CD4-positive, alpha-beta T cell treated with Interleukin-17A for 1 hour (primary cell): ENCODE measurements at places on chromosomes 5 and 9.

- no peak for DNase-seq
Measured at GRCh38 chr5:65391591-65391990, 90.1 kb downstream of the ADAMTS6 start.

GRCh38 chr5:58615972-58616371 is 33.1 kb downstream of the RAB3C start:
- DNase-seq = no peak

GRCh38 chr5:96049398-96050272 is 88.0 kb upstream of the ELL2 start:
- no peak for DNase-seq

DNA sequence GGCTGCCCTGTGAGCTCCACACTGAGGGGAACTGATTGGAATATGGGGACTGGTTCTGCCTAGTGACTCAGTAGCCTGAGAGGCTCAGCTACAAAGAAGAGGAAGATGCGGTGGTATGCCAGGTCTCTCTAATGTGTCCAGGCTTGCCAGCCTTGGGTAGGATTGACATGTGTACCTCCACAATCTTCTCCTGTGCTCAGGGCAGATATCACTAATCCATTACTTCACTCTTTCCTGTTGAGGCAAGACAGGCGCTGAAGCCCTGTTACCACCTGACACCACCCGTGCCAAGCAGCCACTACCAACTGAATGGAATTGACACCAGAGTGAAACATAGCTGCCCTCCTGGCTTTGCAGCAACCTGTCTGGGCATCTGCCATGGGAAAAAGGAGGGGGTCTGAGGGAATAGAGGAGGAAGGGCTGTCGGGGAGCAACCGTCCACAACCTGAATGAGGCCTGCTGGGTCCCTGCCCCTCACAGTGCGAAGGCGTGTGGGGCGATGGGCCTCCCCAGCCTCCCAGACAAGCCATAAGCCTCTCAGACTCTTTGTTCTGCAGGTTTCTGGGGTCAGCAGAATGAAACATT is 114.7 kb upstream of the CXCL14 start:
- DNase-seq = no peak

- DNase-seq = no peak
Measured at GRCh38 chr9:35646153-35646532, 4.6 kb downstream of the SIT1 start.

- DNase-seq = no peak
Measured at GRCh38 chr5:66647146-66647856, 51.1 kb downstream of the MAST4 start.

- no peak for DNase-seq
Measured at GRCh38 chr9:21871256-21871975, 69.0 kb downstream of the MTAP start.

GRCh38 chr5:134106991-134107701 is 7.3 kb upstream of the TCF7 start:
- DNase-seq = no peak

GRCh38 chr5:152356506-152356905 is 48.6 kb downstream of the NMUR2 start:
- DNase-seq = no peak

DNA sequence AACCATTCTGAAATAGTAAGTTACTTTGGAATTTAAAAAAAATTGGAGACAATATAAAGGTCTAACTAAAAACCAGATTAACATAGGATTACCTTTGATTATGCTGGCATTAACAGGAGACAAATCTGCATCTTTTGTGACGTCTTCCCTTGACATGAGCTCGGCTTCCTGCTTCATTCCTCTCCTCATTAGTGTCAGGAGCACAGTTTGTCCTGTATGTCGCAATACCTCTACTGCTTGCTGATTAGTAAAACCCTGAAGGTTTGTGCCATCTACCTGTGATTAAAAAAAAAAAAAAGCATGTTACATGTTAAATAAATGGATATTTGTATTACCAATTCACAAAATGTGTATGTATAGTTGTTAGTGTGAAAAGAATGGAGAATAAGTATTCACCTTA is 73.7 kb downstream of the MPDZ start:
- DNase-seq = no peak

GRCh38 chr9:16509997-16510396 is 360.5 kb downstream of the BNC2 start:
- no peak for DNase-seq

DNA sequence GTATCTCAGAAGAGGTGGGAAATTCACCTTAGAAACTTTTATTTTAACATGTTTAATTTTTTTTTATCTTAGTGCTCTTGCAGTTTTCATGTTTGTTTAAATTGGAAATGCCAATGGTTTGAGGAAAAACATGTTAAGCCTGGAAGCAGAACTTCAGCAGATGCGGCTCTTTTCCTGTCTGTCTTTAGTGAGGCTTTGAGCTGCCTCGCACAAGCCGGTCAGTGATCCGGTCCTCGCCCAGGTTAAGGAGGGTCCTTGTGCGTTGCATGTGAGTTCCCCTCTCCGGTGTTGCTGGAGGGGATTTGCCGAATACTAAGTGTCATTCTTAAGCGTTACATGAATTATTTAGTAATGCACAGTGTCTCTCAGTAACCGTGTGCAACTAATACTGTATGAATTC is 9.4 kb upstream of the PLEKHG4B start:
- DNase-seq = no peak

DNA sequence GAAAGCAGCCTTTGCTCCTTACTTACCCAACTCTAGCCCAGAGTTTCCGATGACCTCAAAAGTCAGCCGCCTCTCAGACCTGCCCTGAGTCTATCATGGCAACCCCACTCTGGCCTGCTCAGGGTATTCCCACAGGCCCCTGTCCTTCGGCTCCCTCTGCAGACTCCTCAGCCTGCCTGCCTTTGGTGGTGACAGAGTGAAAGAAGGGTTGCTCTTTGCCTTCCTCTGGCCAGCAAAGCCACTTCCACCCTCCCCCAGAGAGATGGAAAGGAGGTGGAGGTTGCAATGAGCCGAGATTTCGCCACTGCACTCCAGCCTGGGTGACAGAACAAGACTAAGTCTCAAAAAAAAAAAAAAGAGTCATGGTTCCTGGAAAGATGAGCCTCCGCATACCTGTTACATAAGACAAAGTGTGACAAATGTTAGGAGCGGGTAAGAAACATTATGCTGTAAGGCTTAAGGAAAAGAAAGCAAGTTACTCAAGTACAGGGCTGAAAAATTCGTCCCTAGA is 2.3 kb upstream of the SMIM33 start:
- DNase-seq = no peak

GRCh38 chr5:10539687-10539998 is 24.2 kb upstream of the ANKRD33B start:
- no peak for DNase-seq

GRCh38 chr9:93209097-93209496 is 25.2 kb downstream of the WNK2 start:
- no peak for DNase-seq

GRCh38 chr9:20988671-20989315 is 42.6 kb downstream of the HACD4 start:
- DNase-seq = no peak

DNA sequence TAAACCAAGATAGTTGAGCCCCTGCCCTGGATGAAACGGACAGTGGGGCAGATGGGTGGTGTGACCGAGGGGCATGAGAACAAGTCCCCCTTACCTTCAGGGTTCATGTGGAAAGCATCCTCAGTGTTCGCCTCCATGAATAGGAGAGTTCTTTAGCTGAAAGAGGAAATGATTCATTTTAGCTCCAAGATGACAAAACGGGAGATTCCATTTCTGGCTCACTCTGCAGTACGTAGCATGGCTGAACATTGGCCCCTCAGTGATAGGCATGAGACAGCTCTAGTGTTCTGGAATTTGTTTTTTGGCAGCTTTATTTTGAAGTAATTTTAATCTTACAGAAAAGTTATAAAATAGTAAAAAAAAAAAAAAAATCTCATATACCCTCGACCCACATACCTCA is 70.2 kb upstream of the AGXT2 start:
- no peak for DNase-seq
